ENCODE measurements at places on chromosomes 6 and 20.

DNA sequence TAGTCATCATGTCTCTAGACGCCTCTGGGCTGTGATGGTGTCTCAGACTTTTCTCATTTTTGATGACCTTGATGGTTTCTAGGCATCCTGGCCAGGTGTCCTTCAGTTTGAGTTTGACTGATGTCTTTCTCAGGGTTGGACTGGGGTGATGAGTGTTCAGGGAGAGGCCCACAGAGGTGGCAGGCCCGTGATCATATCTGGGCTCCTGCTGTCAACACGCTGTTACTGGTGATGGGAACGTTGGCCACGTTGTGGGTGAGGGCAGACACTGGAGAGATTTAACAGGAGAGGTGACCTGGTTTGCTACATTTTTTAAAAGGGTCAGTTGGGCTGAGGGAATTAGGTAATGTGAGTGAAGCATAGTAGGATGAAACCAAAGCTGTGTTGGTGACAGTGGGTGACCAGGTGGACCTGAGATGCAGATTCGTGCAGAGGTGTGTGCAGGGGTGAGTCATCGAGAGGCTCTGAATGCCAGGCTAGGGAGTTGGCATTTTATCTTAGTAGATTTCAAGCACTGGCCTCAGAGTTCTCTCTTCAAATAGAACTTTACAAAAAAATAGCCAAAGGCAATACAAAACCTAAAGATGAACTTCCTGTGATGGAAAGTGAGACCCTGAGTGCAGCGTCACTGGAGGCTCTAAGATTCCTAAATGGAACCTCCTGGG is 174.1 kb downstream of the CDH26 start:
- DNase-seq = no peak

DNA sequence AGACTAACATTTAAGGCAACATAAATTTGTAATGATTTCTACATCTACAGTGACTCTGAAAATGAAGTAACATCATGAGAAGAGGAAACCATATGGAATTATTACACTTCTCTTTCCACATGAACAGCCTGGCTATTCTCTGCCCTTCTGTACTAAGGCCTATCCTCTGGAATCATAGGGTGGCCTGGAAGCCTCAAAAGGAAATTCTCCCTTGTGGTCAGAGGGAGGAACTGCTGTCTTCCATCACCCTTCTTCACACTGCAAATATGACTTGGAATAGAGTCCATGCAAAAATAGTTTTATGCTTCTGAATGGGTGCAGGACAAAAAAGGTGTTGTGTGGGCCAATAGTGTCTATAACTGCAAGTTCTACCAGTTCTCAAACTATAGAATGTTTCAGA is 44.6 kb upstream of the SH3BGRL2 start:
- DNase-seq = no peak

DNA sequence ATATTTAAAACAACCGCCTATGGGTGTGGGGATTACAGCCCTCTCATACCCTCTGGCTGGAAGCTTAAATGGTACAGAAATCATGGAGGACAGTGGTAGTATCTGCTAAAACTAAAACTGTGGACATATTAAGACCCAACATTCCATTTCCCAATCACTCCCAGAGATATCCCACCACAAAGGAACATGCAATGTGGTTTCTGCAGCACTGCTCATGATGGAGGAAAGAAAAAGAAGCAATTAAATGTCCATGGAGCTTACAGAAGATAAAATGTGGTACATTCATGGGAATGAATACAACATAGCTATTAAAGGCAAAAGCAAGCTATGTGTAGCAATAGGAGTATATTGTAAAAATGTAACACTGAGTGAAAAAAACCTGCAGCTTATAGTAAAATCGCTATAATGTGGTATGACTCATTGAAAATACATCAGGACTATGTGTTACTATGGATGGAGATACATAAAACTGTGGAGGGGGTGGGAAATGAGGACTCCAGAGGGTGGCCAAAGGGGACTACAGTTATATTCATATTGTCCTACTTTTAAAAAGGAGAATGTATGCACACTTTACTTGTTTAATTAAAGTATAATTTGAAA is 22.9 kb upstream of the NNAT start:
- no peak for DNase-seq

- peak; percentile 79 for DNase-seq
These were observed 119.0 kb upstream of the ZNF184 start for GRCh38 chr6:27591699-27592480.

GRCh38 chr6:102300350-102300749 is 906.8 kb downstream of the GRIK2 start:
- no peak for DNase-seq

- peak; percentile 20 for DNase-seq
These were observed 1.3 kb downstream of the SEC63 start for GRCh38 chr6:107956586-107957307.

DNA sequence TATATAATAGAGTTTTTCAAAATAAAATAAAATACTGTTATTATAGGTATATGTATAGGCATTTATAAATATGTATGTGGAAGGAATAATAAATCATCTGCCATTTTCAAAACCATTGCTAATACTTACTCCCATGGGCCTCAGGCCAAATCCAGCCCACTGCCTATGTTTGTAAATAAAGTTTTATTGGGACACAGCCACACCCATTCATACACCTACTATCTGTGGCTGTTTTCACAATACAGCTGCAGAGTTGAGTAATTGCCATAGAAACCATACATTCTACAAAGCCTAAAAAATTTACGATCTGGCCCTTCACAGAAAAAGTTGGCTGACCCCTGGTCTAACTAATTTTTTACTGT is 9.5 kb downstream of the ALDH5A1 start:
- no peak for DNase-seq

DNA sequence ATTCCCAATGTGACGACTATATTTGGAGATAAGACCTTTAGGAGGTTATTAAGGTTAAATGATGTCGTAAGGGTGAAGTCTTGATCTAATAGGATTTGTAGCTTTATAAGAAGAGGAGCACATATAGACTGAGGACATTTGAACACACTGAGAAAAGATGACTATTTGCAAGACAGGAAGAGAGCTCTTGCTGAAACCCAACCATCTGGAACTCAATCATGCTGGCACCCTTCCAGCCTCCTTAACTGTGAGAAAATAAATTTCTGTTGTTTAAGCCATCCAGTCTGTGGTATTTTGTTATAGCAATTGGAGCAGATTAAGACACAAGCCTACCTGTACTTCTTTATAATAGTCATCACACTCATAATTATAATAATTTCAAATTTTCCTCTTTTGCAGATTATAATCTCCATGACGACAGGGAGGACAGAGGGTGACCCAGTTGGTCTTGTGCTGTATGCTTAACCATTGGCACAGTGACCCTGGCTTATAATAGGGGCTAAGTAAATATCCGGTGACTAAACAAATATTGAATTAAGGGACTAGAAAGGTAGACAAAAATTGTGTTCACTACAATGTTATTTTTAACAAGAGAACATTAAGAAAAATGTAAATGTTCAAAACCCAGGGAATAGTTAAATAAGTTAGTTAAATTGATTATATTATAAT is 206.4 kb upstream of the HDDC2 start:
- DNase-seq = peak; percentile 83

GRCh38 chr6:157534977-157535339 is 154.0 kb downstream of the ZDHHC14 start:
- DNase-seq = no peak

GRCh38 chr6:140276719-140277118 is 902.3 kb upstream of the CITED2 start:
- DNase-seq = no peak

- DNase-seq = no peak
These were observed 25.0 kb upstream of the RNF144B start for GRCh38 chr6:18362058-18362561.

DNA sequence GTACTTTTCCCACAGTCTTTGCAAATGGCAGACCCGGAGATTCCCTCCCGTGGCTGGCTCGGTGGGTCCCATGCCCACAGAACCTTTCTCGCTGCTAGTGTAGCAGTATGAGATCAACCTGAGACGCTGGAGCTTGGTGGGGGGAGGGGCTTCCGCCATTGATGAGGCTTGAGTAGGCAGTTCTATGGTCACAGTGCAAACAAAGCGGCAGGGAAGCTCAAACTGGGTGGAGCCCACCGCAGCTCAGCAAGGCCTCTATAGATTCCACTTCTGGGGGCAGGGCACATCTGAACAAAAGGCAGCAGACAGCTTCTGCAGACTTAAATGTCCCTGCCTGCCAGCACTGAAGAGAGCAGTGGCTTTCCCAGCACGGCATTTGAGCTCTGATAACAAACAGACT is 186.0 kb upstream of the KCNK16 start:
- DNase-seq = no peak

- DNase-seq = no peak
These were observed 30.8 kb downstream of the SIM1 start for GRCh38 chr6:100433726-100434435.

DNA sequence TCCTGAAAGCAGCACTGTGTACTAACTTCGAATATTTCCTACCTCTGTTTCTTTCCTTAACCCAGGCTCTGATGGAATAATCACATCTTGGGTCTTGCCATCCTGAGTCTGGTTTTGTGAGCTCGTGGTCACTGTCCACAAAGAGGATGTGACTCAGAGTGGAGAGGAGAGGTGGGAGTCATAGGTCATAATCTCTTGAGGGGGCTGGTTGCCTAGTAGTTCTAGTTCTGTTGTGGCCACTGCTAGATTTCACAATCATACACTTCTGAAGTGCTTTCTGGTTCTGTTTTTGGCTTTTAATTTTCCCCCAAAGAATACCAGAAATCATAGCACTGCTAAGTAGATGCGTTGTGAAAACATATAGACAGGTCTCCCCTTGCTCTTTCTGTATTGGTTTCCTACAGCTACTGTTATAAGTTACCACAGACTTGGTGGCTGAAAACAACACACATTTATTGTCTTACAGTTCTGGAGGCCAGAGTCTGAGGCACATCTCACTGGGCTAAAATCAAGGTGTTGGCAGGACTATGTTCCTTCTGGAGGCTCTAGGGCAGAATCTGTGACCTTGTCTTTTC is 102.8 kb downstream of the NRSN1 start:
- DNase-seq = no peak

DNA sequence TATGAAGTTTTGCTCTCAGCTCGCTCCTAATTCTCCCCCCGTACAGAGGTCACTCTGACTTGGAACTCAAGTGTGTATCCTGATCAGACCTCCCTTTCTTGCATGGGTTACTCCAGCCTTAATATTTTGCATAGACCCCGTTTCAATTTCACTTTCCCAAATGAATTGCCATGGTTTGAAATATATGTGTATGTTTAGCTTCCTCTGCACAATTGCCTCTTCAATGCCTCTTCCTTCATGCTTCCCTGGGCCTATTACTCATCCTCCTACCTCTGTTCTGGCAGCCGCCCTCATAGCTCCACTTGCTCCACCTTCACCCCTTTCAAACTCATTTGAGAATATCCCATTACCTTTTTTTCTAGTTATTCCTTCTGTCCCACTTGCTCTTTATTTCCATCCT is 90.0 kb upstream of the SAMD5 start:
- no peak for DNase-seq

DNA sequence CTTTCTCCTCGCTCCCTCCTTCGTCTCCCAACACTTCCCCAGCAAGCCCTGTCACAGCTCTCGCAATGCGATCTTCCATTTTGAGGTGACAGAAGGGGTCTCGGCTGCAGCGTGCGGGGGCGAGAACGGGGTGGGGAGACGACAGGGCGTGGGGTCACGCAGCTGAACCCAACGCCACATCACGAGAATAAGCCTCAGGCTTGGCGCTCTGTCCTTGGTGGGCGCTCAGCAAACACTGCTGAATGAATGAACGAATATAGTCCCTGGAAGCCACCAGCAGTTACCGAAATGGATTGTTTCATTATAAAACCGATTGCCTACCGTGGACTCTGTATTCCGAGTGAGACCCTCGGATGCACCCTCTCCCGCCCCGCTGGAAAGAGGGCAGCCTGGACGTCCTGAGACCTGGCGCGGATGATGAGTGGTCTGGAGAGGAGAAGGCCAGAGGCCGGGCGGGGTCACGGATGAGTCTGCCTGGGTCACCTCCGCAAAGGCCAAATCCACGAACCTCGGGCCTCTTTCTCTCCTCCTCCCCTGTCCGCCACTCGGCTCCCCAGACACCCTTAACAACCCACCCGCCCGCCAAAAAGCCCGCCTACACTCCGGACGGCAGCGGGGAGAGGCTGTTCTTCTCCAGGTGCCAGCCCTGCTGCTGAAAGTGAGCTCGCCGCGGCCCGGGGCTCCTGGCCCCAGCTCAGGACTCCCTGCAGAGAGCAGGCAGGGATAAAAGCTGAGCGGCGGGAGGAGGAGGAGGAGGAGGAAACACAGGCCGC is 3.7 kb downstream of the NRN1 start:
- peak; percentile 19 for DNase-seq

DNA sequence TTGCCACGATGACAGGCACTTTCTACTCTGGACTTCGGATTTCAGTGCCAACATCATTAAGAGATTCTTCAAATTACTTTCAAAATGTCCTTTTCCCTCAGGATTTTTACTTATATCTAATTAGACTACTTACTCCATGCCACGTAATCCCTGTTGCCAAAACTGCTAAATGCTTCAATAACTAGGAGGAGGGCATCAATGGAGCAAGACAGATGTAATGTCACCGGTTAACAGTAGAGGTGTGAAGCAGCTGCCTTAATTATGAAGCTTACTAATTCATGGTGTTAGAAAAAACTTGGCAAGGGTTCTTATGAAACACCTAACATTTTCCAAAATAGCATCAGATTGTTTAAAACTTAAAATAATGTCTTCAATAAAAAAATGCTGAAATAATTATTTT is 111.2 kb upstream of the SIM1 start:
- DNase-seq = no peak

GRCh38 chr6:77502981-77503380 is 39.7 kb upstream of the HTR1B start:
- DNase-seq = no peak

DNA sequence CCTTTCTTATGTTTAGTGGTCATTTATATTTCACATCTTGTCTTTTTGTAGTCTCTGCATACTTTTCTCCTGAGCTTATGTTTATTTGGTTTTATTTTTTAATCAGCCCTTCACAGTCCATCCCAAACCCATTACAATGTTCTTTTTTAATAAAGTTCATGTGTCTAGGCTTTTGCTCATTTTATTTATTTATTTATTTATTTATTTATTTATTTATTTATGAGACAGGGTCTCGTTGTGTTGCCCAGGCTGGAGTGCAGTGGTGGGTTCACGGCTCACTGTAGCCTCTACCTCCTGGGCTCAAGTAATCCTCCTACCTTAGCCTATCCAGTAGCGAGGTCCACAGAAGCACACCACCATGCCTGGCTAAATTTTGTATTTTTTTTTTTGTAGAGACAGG is 3.1 kb downstream of the COQ3 start:
- no peak for DNase-seq

DNA sequence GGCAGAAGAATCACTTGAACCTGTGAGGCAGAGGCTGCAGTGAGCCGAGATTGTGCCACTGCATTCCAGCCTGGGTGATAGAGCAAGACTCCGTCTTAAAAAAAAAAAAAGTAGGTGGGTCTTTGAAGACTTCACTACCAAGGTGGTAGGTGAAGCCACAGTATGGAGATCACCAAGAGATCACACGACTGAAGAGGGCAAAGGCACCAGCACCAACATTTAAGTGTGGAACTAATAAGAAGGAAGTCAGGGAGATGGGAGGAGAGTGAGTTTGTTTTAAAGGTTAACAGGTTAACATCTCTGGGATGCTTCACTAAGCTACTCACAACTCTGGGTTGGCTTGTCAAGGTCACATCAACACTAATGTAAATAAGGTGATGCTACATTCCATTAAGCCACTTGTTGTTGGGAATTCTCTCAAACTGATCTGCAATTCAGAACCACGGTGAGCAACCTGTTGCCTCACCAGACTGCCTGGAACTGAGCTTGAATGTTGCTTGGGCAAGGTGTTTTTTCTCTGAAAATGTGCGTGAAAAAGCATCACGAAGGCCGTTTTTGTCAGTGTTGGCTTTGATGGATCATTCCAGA is 48.7 kb downstream of the KCTD20 start:
- no peak for DNase-seq
